ENCODE measurements at places on chromosomes 5 and 9.
A peak's percentile ranks its signal among the peaks of the same experiment; 100 is the strongest.

GRCh38 chr9:89454498-89455355, 43.2 kb downstream of the SEMA4D start:
- no peak for DNase-seq

- DNase-seq: no peak
Measured at GRCh38 chr5:74660873-74661272, 20.3 kb upstream of the ENC1 start.

GRCh38 chr9:14294659-14295058, 19.3 kb downstream of the NFIB start:
- no peak for DNase-seq

DNA sequence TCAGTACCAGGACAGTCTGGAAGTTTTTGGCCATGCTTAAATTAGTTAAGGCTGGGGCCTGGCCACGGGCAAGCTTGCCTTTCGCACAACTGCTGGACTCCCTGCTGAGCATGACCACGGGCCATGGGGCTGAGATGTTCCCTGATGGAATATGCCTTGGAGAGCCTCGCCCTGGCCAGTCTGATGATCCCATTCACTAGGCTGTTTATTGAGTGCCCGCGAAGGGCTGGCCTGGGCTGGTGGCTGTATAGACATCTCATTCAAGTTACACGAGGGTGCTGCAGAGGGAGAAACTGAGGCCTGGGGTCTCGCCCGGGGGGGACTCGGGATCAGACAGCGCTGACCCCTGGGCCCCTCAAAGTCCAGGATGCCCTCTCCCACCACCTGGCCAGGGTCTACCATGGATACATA, 7.8 kb upstream of the RXRA start:
- no peak for DNase-seq

- no peak for DNase-seq
Measured at GRCh38 chr9:81608289-81608657, 81.1 kb downstream of the TLE1 start.

GRCh38 chr5:53871775-53872174, 311.3 kb downstream of the NDUFS4 start:
- DNase-seq: no peak

DNA sequence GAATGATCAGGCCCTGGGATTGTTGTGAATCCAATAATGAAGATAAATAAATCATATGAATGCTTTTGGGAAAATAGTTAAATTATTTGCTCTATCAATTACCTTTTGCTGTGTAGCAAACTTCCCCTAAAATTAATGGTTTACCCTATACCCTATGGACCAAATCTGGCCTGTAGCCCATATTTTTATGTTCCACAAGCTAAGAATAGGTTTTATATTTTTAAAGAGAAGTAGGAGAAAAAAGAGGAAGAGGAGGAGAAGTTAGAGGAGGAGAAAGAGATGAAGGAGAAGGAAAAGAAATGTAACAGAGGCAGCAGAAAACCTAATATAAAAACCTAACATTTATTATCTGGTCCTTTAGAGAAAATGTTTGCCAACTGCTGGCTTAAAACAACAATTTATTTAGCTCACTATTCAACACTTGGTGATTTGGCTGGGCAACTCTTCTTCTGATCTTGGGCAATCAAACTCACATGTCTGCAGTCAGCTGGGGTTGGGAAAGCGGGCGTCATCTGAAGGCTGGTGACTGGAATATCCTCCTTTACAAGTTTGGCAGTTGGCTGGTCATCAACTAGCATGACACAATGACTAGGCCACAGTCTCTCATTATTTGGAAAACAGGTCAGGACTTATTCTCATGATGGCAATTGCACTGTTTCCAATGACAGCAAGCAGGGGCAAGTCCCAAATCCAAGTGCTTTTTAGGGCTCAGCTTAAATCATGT, 522.9 kb downstream of the RASEF start:
- DNase-seq: no peak

DNA sequence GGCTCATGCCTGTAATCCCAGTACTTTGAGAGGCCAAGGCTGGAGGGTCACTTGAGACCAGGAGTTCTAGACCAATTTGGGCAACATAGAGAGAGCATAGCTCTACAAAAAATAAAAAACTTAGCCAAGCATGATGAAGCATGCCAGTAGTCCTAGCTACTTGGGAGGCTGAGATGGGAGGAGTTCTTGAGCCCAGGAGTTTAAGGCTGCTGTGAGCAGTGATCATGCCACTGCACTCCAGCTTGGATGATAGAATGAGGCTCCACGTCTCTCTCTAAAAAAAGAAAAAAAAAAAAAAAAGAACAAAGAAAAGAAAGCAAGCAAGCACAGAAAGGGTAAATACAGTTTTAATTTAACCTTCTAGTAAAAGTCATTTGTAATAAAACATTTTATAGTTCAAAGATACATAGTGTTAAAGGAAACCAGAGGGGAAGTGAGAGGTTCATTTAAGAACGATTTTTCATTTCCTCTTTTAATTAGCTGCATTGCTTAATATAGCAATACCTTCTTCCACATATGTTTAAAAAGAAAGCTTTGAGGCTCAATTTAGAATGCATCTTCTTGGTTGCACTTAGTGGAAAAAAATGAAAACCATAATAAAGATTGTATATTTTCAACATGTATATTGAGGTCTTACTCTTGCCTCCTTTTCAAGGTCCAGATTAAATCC, 14.9 kb downstream of the GAPT start:
- no peak for DNase-seq

DNA sequence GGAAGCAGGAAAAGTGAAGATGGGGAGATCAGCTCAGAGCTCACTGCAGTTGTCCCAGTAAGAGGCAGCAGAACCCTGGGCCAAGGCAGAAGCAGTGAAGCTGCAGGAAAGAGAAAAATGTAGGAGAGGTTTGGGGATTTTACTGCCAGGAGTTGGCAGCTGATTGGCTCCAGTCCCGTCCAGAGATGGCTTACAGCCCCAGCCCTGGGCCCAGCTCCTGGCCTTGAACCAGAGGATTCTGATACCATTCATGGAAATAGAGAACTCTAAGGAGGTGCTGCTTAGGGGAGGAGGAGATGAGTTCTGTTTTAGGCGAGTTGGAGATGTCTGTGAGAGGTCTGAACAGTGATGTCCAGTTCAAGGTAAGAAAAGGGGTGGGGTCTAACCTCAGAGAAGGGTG, 4.6 kb downstream of the MORN5 start:
- DNase-seq: no peak

DNA sequence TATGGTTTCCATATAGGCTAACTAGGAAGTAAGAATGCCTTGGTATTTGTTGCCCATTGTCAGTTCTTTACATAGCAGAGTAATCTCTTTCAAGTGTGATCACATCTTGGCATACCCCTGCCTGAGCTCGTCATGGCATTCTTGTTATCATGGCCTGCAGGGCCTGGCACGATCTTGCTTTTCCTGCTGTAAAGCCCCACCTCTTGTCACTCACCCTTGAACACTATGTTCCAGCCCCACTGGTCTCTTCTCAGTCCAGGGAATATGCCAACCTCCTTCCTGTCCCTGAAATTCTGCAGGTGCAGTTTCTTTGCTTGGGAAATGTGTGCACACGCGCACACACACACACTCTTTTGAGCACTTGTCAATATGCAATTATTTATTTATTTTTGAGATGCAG, 250.2 kb upstream of the DMRT1 start:
- no peak for DNase-seq

DNA sequence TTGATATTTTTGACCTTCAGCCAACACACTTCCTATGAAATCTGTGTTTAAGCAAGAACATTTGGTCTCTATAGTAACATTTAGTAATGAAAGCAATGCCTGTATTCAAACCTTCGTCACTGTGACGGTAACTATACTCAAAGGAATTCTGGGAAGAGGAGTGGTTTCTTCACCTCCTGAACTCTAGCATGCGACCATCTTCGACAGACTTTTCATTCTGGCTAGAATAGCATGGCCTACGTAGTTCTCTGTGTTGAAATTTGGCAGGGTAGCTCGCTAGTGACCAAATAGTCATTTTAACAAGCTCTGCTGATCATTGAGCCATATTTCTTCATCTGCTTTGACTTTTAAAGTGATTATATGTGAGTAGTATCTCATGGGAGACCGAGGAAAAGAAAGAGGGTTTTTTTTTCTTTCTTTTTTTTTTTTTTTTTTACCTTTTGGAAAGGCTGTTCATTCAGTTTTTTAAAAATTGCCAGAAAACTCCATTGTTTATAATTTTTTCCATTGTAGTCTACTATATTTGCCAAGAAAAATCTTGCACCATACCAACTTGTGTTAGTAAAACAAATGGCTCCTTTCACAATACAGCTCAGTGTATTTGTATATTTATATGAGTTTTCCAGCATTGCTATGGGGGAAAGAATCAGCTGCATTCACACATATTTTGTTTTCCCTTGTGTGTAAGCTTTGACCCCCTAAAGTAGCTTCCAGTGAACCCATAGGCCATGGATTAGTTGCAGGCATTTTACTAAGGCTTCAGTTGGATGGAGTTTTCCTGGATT, 166.8 kb downstream of the NNT start:
- DNase-seq: no peak

DNA sequence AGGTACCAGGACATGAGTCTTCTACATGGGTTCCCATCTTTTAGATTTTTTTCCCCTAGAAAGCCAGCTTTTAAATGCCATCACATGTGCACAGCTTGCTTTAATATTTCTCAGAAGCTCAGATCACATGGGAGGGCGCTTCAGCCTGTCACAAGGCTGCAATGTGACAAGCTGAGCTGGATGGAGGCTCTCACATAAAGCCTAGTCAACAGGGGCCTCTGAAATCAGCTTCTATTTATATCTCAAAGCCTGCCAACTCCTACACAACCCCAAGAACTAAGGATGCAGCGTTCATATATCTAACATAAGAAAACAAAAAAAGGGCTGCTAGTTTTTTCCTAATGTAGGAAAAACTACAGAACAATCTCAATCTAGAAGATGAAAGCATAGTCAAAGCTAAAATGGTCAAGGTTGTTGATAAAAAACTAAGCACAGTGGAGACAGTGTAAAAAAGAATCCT, 2.3 kb downstream of the ZFAND5 start:
- DNase-seq: peak; percentile 7

GRCh38 chr5:179413086-179413690, 67.9 kb upstream of the ADAMTS2 start:
- no peak for DNase-seq

GRCh38 chr9:105087910-105088898, 156.2 kb upstream of the SLC44A1 start:
- no peak for DNase-seq

GRCh38 chr5:98258939-98259338, 514.5 kb upstream of the RGMB start:
- DNase-seq: no peak

GRCh38 chr9:105972466-105973204, 278.3 kb downstream of the TMEM38B start:
- DNase-seq: no peak

DNA sequence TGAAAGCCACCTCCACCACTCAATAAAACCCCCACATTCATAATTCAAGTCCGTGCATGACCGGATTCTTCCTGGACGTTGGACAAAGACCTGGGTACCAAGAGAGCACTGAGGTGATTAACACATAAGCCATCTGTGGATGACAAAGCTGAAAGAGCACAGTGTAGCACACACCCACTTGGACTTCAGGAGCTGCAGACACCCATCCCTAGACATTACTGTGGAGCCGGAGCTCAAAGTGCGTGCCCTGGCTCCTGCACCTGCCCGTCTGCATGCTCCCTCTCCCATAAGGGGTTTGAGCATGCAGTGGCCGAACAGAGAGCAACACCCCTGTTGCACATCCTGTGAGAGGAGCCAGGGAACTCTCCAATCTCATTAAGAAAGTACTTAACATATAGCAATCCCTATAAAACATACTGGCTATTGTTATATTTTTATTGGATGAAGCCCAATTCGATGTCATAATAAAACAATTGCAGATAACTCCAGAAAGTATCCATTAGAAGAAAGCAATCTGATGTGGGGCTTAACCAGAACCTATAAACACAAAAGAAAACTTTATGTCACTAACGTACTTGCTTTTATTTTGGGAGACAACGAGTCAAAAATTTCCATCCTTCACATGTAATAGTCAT, 1174.2 kb upstream of the C9orf72 start:
- DNase-seq: no peak

DNA sequence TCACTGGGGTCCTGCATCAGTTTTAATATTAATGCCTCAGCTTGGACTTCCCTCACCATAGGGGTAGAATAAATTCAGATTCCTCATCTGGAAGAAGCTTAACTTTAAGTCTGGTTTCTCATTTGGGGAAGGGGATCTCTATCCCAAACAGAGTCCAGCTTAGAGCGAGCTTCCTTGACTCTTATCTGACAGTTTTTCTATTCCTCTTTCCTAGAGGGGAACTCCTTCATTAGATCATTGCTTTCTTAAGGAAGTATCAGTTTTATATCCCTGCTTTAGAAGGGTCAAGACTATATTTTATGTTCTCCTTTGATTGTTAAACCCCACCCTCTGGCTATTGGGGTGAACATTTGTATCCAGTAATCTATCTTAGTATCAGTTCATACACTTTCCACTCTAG, 24.2 kb upstream of the CDC42SE2 start:
- no peak for DNase-seq

DNA sequence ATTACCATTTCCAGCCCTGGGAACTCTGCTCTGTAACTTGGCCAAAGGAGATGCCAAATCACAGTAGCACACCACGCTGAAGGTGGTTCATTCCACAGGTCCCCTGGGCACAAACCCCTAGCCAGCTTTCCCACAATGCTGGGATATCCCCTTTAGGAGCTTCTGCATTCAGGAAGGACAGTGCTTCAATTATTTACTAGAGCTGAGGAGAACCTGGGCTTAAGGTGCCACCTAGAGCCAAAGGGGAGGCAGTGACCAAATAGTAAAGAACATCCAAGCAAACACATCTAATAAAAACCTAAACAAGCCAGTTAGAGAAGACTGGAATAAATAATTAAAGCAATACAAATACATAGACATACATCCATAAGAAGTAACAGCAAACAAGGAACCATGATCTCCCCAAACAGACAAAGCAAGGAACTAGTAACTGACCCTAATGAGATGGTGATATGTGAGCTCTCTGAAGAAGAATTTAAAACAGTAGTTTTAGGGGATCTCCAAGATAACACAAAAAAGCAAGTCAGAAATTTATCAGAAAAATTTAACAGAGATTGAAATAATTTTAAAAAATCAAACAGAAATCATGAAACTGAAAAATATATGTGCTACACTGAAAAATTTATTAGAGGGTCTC, 14.6 kb downstream of the KIF4B start:
- DNase-seq: no peak
